ENCODE measurements at places on chromosomes 12 and 14.

DNA sequence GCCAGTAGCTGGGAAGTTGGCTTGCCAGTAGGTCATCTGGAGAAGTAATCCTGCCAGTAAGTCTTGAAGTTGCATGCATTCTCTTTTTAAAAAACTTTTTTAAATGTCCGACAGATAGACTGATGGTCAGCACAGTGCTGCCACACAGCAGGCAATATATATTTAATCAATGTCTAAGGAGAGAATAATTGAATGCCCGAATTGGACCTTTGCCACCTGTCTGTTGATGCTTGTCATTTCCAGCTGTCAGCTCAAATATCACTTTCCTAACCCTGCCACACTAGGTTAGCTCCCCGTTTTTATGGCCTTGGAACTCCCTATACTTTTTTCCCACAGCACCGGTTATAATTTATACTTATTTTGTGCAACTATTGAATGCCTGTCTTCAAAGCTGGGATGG, 2.1 kb upstream of the SLC15A4 start:
- no peak for DNase-seq

DNA sequence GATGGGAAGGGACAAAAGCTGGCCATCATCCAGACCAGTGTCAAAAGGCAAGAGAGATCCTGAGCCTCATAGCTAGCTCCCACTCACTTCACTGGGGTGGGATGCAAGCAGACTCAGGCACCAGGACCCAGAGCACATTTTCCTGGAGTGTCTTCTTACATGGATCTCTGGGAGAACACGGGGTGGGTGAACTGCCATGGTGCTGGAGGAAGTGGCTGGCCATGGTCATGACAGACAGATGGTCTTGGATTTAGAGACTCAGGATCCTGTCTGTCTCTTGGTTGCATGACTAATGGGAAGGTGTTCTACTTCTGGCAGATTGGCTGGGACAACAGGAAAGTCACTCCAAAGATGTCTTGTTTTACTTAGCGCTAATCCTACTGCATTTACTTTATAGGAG, 311.5 kb downstream of the ATP23 start:
- DNase-seq: no peak

DNA sequence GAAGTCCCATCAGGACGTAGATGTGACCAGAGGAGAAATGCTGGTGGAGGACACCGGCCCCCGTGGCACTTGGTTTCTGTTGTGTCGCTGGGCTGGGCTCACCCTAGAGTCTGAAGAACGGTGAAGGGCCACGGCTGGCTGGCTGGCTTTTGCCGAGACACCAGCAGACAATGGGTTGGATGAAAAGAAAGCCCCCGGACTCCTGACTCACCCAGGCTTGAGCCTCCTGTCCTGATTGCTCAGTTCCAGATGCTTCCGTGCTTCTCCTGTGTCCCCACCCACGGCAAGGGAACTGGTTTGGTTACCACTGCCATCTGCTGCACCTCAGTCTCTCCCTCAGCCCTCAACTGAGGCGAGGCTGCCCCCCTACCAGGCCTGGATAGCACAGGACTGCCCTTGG, 10.4 kb upstream of the ENDOU start:
- no peak for DNase-seq

GRCh38 chr12:124466216-124467128, 100.9 kb downstream of the NCOR2 start:
- peak; percentile 81 for DNase-seq

DNA sequence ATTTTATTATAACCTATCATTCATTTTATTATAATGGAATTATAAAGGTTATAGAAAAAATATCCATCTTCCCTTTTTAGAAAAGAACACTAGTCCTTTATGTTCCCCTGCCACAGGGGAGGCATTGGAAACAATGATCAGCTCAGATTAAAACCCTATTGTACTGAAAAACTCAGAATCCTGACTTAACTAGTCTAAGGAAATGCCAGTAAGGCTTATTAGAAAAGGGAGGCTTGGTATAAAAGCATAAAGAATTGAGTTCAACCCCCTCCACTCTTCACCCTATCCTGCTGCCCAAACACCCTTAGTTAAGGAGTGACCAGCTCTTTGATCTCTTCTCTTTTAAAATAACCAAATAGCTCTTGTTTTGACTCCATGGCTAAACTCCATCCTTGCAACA, 36.0 kb downstream of the PUS7L start:
- no peak for DNase-seq

GRCh38 chr12:107356937-107357295, 263.6 kb upstream of the CRY1 start:
- no peak for DNase-seq

DNA sequence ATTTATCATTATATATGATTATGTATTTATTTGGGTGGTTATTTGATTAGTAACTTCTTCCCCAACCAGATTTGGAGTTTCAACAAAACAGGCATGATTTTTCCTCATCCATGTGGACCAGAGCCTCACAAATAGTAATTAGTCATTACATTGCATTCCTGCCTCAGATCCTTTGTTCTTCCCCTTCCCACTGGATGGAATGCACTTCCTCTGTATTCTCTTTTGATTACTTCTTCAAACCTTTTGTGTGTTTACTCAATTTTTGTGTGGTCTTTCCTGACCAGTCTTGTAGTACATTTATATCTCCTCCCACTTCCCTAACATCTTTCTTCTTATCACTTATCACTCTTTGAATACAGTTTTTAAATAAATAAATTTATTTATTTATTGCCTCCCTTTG, 15.5 kb downstream of the SYT1 start:
- DNase-seq: no peak

DNA sequence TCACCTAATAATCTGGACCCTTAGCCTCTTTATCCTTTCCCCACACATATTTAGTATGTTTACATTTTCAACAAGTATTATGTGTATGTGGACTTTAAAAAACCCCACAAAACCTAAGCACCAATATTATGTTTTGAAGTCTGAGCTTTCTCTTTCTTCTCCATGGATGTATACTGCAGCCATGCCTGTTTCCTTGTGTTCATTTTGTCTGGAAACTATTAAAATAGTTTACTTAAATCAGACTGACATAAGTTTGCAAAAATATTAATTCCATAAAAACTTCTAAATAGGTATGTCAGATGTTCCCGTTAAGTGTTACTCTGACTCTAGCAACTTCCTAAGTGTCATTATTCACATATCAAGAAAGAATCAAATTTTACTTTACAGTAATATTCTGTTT, 2.9 kb downstream of the HIGD1C start:
- DNase-seq: no peak

DNA sequence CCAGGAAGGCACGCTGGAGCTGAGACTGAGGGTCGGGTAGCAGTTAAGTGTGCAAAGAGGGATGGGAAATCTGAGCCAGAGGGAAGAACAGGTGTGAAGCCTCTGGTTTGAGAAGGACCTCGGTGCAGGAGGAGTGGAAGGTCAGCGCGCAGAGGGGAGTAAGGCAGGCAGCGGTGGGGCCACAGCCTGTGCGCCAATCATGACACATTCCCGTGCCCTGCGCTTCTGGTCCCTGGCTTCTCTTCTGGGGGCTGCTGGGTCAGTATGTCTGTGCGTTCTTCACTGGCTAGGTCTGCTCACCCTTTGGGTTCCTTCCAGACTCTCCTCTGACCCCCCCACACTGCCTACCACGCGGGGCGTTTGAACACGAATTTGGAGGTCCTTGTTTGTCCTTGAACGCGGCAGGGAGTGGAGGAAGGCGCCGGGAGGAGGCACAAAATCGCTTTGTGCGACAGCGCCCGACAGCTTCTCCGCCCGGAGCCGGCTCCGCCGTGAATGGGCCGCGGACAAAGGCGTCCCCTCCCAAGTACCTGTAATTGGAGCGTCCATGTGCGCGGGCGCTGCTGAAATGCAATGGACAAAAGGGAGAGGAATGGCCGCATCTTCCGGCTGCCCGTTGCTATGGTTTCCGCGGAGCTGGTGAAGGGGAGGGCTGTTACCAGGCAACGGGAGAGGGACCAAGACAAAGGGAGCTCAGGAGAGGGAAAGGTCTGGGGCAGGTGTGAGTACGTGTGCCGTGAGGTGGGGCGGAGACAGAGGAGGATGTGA, 207.2 kb upstream of the SRRM4 start:
- no peak for DNase-seq

DNA sequence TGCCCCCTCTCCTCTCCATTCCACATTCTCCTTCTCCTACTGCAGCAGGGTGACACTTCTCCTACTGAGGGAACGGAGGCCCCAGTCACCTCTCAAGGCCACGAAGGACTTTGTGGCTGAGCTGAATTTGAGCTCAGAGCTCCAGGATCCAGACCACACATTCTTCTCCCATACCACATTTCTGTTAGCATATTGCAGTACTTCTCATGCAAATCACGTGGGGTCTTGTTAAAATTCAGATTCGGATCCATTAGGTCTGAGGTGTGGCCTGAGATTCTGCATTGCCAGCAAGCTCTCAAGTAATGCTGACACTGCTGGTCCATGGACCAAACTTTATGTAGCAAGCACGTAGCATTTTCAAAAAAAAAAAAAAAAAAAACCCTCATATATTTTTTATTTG, 9.6 kb upstream of the IFI27L2 start:
- no peak for DNase-seq

- no peak for DNase-seq
These were observed 6.3 kb downstream of the PPFIBP1 start for GRCh38 chr12:27530157-27530922.

GRCh38 chr12:11497438-11497837, 102.1 kb upstream of the PRB2 start:
- no peak for DNase-seq

DNA sequence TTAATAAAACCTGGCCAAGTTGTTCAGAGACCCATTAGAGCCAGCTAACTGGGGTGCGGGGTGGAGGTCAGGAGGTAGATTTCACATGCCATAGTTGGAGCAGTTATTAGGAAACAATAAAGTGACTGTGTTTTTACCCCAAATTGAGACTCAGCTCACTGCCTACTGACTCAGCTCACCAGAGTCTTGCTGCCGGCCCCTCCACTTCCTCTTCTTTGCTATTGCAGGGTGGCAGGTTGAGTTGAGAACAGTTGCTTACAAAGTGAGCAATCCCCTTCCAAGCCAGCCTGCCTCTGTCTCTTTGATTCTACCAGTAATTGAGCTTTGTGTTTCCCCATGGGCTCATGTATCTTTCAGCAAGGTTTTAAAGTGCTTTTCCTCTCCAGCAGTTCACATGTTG, 12.9 kb downstream of the ST8SIA1 start:
- no peak for DNase-seq

GRCh38 chr12:123280971-123281370, 9.3 kb upstream of the CDK2AP1 start:
- DNase-seq: no peak

DNA sequence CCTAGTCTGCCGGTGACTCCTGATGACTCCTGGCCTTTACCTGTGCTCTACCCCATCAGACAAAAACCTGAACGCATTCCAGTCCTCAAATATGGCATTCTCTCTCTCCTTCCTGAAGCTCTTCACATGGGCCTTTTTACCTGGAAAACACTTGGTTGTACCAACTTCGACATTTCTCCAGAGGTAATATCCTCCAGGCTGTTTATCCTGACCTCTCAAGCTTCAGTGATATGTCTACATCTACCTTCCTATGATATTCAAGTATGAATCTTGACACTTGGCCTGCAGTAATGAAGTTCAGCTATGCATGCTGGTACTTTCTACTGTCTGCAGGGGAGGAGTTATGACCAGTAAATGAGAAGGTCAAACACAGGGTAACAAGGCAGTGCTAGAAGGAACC, 901.8 kb downstream of the VRK1 start:
- no peak for DNase-seq

GRCh38 chr12:74337951-74338350, 199.7 kb upstream of the ATXN7L3B start:
- no peak for DNase-seq

DNA sequence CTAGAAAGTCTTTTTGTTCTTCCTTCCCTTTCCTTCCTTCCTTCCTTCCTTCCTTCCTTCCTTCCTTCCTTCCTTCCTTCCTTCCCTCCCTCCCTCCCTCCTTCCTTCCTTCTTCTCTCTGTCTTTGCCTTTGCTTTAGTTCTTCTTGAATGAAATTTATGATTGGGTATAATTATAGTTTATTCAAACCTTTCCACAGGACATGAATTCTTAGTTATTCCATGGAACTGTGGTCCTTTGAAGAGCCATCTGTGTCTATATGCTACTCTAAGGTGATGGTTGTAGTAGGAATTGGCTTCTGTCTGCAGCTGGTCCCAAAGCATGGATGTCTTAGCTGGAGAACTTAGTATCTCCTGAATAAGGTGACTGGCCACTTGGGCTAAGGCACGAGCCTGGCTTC, 64.8 kb downstream of the IGF1 start:
- DNase-seq: no peak

DNA sequence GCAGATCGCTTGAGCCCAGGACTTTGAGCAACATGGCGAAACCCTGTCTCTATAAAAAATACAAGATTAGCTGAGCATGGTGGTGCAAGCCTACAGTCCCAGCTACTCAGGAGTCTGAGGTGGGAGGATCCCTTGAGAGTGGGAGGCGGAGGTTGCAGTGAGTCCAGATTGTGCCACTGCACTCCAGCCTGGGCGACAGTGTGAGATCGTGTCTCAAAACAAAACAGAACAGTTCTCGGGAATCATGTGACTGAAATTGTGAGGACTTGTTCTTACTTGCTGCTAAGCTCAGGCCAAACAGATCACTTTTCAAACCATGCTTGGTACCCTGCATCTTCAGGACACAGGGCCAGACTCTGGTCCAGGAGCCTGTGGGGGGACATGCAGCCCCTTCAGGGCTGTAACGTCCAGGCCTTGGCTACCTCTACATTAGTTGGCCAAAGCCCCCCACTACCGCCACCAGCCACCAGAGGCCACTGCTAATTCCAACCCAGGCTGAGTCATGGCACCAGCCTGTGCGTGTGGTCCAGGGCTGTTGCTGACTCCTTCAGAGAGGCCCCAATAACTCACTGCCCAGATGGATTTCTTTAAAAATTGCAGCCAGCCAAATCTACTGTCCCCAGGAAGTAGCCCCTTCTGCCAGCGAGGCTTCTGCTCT, 33.4 kb upstream of the SYNDIG1L start:
- DNase-seq: peak; percentile 2

GRCh38 chr14:64147126-64147790, 146.9 kb downstream of the ESR2 start:
- no peak for DNase-seq

DNA sequence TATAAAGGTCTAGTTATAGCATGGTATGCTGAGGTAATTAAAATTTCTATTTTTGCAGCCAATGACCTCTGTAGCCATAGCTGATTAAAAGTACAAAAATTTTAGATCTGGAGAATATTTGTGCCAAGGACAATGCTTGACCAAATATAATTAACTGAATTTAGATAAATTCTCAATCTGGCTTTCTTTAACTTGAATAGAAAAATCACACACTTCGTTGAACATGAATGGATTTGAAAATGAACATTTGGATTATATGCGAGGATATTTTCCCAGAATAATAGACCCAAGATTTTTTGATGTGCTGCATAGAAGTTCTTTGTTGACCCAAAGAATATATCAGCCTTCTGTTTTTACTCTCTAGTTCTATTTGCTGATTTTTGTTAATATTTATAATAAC, 38.4 kb upstream of the G2E3 start:
- no peak for DNase-seq

All from stimulated activated CD8-positive, alpha-beta memory T cell treated with anti-CD3 and anti-CD28 coated beads, Interleukin-2, amount 100 ng/mL, for 1 hour (primary cell).